ENCODE measurements at places on chromosomes 5 and 9. TPM values are rescaled to one million over a fixed set of nuclear protein-coding genes. Genes with fewer than 3 reads are reported as not detected.

Gene IGFBPL1
- total RNA-seq, result 34.0 TPM

Gene PCDHB4
- total RNA-seq, result 2.8 TPM

Gene RAD23B
- 33.3 TPM for total RNA-seq

Gene TMEM232
- total RNA-seq, result 13.3 TPM

Gene PCDHGA4
- 11.4 TPM for total RNA-seq

Gene GZMA
- total RNA-seq, result 1.6 TPM

Gene AGXT2
- total RNA-seq, result not detected

Gene SHISAL2B
- not detected for total RNA-seq

DNA sequence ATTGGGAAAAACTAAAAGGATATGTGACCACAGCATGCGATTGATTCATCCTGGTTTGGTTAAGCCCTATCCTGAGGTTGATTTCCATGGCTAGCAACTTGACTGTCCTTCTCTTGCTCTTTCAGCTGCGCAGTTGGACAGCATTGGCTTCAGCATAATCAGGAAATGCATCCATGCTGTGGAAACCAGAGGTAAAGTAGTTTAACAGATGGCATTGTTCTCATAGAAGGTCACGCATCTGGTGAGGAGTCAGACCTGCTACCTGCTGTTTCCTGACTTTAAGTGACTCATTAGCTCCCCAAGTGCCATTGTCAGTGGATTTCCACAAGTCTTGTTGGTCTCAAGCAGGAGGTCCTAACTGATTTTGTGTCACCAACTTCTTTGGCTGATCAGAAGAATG lies 266.9 kb downstream of the ARHGAP26 start:
- no peak overlapping the region for H3K27ac ChIP-seq
- H3K4me3 ChIP-seq, result no peak overlapping the region
- H3K27me3 ChIP-seq, result no peaks in the 10 kb centered on the region
- peaks cover 2% of the 10 kb centered on the region for H3K4me1 ChIP-seq
- no peak for DNase-seq

- H3K4me3 ChIP-seq, result no peak overlapping the region
- no peak overlapping the region for H3K27ac ChIP-seq
- no peaks in the 10 kb centered on the region for H3K27me3 ChIP-seq
- peaks cover 15% of the 10 kb centered on the region for H3K4me1 ChIP-seq
- DNase-seq, result no peak
These were observed 159.8 kb downstream of the PALM2AKAP2 start for GRCh38 chr9:109939698-109940342.

DNA sequence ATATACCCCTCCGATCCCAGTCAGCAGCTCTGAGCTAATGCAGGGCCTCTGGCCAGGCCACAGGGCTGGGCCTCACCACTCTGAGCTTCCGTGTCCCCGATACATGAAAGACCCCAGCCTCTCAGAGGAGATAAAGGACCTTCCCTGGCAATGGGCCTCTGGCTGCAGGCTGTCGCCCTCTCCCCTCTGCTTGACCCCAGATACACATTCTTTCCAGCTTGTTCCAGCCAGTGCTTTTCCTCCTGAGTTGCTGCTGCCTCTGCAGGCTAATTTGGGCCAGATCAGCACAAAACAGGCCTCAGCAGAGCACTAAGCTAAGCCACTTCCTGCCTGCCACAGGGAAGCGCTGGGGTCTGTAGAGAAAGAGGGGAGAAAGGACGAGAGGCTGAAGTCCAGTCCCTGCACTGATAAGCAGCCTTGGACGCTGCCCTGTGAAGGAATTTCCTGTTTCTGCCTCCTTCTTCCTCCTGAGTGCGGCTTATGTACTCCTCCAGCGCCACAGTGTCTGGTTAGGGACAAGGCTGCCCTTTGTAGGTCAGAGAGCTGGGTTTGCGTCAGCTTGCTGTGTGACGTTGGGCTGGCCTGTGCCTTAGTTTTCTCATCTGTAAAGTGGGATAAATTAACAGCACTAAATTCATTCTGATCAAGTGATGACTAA lies 73.0 kb upstream of the IL17B start:
- DNase-seq, result no peak
- no peak overlapping the region for H3K4me3 ChIP-seq
- H3K27me3 ChIP-seq, result no peaks in the 10 kb centered on the region

DNA sequence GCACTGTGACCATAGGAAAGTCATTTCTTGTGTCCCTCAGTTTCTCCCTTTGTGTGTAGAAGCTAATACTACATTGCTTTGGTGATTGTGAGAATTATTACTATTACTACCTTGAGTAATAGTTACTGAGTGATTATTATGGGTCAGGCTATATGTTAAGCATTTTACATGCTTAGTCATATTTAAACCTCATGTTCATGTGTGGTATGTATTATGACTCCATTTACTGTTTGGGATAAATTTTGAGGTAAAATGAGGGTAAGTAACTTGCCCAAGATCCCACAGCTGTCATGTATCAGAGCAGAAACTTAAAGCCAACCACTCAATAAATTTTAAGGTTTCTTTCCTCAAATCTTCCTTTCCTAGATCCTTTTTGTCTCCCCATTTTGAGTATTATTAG lies 28.3 kb downstream of the SLF1 start:
- no peak overlapping the region for H3K27ac ChIP-seq
- no peaks in the 10 kb centered on the region for H3K4me1 ChIP-seq
- H3K27me3 ChIP-seq, result no peaks in the 10 kb centered on the region
- H3K36me3 ChIP-seq, result no peaks in the 10 kb centered on the region
- no peak for DNase-seq

GRCh38 chr5:90131383-90132133 lies 278.0 kb downstream of the CETN3 start:
- H3K4me1 ChIP-seq, result peaks cover 22% of the 10 kb centered on the region
- no peak for DNase-seq

DNA sequence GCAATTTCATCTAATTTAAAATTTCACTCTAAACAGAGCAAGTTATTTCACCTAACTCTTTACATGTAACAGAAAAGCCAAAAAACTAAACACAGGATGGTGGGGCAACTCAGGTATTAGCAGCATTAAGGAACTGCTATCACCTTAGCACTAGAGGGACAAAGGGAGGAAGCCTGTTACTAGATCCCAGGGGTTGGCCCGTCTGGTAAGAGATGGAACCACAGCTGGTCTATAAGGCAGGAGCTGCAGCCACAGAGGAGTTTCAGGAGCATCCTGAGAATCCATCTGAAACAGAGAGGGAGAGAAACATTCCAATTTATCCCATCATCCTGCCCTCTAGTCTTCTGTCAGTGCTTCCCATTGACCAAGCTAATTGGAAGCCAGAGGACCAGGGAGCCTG lies 300.3 kb downstream of the MRPS30 start:
- no peaks in the 10 kb centered on the region for H3K4me1 ChIP-seq
- DNase-seq, result no peak
- H3K4me3 ChIP-seq, result no peak overlapping the region
- H3K27ac ChIP-seq, result no peak overlapping the region
- no peaks in the 10 kb centered on the region for H3K27me3 ChIP-seq

- no peak overlapping the region for H3K27ac ChIP-seq
- H3K4me1 ChIP-seq, result no peaks in the 10 kb centered on the region
- no peaks in the 10 kb centered on the region for H3K27me3 ChIP-seq
- H3K36me3 ChIP-seq, result no peaks in the 10 kb centered on the region
- DNase-seq, result no peak
- H3K4me3 ChIP-seq, result no peak overlapping the region
These were observed 148.8 kb downstream of the IRX2 start for GRCh38 chr5:2602451-2603271.

- no peaks in the 10 kb centered on the region for H3K27me3 ChIP-seq
- no peak overlapping the region for H3K27ac ChIP-seq
- no peaks in the 10 kb centered on the region for H3K4me1 ChIP-seq
- H3K4me3 ChIP-seq, result no peak overlapping the region
- H3K36me3 ChIP-seq, result no peaks in the 10 kb centered on the region
- DNase-seq, result no peak
These were observed 1883.7 kb upstream of the C9orf72 start for GRCh38 chr9:29456940-29457339.

DNA sequence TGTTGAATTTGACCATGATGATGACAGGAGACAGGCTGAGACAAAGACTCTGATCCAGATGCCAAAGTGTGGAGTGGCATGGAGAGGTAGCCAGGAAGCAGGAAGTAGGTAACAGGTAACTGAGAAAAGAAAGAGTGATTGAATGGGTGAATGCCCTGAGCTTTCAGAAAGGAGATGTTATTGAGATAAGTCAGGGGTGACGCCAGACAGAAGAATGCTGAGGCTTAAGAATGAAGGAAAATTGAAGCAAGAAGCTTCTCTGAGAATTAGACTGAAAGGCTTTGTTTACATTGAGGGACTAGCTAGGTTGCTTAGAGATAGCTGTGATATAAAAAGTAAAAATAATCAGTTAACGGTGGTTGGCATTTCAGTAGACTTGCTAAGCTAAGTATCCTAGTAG lies 165.7 kb downstream of the PSAT1 start:
- H3K27me3 ChIP-seq, result no peaks in the 10 kb centered on the region
- no peak overlapping the region for H3K27ac ChIP-seq
- H3K4me1 ChIP-seq, result no peaks in the 10 kb centered on the region
- no peaks in the 10 kb centered on the region for H3K36me3 ChIP-seq
- H3K4me3 ChIP-seq, result no peak overlapping the region

- no peak overlapping the region for H3K4me3 ChIP-seq
- no peaks in the 10 kb centered on the region for H3K27me3 ChIP-seq
- no peak for DNase-seq
- H3K27ac ChIP-seq, result no peak overlapping the region
These were observed 60.5 kb downstream of the BARX1 start for GRCh38 chr9:93894691-93895079.

DNA sequence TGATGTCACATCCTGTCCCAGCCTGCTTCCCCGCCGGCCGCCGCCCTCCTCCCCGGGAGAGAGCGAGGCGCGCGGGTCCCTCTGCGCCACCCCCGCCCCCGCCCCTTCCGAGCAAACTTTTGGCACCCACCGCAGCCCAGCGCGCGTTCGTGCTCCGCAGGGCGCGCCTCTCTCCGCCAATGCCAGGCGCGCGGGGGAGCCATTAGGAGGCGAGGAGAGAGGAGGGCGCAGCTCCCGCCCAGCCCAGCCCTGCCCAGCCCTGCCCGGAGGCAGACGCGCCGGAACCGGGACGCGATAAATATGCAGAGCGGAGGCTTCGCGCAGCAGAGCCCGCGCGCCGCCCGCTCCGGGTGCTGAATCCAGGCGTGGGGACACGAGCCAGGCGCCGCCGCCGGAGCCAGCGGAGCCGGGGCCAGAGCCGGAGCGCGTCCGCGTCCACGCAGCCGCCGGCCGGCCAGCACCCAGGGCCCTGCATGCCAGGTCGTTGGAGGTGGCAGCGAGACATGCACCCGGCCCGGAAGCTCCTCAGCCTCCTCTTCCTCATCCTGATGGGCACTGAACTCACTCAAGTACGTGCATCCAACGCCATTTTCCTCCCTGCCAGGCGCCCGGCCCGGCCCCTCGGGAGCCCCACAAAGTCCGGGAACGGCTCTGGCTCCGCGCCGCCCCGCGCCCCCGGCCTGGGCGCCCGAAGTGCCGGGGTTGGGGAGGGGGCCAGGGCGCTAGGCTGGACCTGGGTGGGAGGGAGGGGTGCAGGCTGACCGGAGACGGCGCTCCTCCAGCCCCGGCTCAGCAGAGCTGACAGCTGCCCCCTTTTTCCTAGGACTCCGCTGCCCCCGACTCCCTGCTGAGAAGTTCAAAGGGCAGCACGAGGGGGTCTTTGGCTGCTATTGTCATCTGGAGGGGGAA lies 12.0 kb upstream of the OLFM1 start:
- H3K27ac ChIP-seq, result no peak overlapping the region
- no peak for DNase-seq
- no peaks in the 10 kb centered on the region for H3K36me3 ChIP-seq
- H3K4me1 ChIP-seq, result peaks cover 19% of the 10 kb centered on the region
- no peaks in the 10 kb centered on the region for H3K27me3 ChIP-seq
- H3K4me3 ChIP-seq, result peak overlapping the region; percentile 74

DNA sequence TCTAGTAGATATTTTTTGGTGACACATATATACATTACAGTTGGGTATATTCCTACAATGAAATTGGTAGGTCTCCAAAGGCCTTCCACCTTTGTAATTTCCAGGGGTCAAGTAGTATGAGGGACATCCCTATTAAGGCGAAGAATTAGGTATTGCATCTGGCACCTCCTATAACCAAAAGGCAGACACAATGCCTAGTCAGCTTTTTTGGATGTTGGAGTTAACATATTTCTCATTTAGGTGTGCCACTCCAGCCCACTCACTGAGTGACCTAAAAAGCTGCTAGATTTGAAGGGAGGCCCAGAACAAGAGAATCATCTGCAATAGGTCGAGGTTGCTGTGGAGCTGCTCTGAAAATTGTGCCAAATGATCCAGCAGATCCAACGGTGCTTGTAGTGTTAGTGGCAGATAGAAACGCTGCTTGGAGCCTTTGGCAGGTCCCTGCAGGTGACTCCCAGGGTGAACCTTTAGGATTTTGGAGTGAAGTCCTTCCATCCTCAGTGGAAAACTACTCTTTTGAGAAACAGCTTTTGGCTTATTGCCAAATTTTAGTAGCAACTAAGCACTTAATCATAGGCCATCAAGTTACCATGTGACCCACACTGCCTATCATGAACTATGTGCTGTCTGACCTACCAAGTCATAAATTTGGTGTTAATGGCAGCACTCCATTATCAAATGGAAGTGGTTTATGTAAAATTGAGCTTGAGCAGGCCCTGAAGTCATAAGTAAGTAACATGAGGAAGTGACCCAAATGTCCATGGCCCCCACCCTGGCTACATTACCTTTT lies 15.7 kb upstream of the FNIP1 start:
- no peaks in the 10 kb centered on the region for H3K27me3 ChIP-seq
- no peak overlapping the region for H3K27ac ChIP-seq
- no peak for DNase-seq
- no peaks in the 10 kb centered on the region for H3K4me1 ChIP-seq

- H3K4me1 ChIP-seq, result peaks cover 34% of the 10 kb centered on the region
- H3K27me3 ChIP-seq, result no peaks in the 10 kb centered on the region
- no peak for DNase-seq
- no peaks in the 10 kb centered on the region for H3K36me3 ChIP-seq
These were observed 249.2 kb upstream of the ANKRD55 start for GRCh38 chr5:56482363-56482762.

DNA sequence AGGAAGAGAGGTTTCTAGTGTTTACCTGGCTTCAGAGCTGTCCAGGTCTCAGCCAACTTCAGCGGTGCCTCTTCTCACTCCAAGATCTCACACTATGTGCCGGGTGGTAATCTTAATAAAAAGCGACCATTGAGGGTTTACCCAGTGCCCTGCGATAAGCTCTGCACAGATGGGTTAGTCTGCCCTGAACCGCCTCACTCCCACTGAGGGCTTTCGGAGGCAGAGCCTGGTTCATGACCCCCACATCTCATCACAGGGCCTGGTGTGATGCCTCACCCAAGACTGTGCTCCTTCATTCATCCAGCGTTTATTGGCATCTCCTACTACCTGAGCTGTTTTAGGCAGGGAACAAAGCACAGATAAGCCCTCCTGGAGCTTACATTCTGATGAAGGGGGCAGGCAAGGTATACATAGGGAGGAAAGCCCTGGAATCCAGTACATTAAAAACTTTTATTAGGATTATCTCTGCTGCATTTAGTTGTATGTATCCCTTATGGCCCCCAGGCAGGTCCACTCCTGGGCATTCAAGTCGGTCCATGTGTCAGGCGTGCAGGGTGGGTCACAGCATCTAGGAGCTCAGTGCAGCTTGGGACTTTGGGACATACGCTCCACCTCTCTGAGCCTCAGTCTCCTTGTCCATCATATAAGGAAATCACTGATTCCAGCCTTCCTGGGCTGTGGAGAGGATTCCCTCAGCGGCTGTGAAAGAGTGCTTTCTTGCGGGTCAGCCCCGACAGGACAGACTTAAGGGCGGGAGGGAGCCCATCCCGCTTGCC lies 613 bp upstream of the COL15A1 start:
- DNase-seq, result no peak
- H3K36me3 ChIP-seq, result no peaks in the 10 kb centered on the region

All from thoracic aorta (tissue), 2 donors.